ENCODE measurements at places on chromosomes 7 and 10.

DNA sequence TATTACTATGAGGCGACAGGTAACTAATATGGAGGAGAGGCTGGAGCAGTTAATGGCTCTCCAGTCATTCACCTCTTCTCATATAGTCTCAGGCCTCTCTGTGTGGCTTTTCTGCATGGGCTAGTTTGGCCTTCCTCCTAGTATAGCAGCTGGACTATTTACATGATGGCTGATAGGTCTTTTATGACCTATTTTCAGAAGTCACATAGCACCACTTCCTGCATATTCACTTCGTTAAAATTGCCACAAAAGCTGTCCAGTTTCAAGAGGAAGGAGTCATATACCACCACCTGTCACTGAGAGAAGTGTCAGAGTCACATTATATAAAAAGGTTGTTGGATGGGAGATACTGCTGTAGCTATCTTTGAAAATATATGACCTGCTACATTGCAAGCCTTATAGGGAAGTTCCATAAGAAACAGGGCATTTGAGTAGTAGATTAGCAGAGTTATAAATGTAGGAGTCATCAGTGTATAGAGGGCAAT, 8.0 kb upstream of the DMTF1 start:
- DNase-seq: no peak

- DNase-seq: no peak
Measured at GRCh38 chr7:130114374-130114773, 44.0 kb downstream of the KLHDC10 start.

DNA sequence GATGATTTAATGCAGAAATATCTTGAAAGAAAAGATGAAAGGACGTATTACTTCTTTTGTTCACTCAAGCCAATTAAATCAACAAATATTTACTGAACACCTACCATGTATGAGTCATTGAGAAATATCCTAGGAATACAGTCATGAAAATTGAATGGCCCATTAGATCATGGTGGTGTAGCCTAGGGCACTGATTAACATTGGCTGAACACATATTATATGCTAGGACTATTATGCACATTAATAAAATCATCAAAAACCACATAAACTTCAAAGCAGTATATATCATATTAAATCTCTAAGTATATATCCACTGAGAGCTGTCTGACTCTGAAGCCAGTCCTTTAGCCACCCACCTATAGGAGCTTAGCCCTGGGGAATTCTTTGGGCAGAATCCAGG, 41.8 kb downstream of the FAM204A start:
- DNase-seq: no peak

- no peak for DNase-seq
Measured at GRCh38 chr7:157497367-157497743, 160.6 kb downstream of the DNAJB6 start.

DNA sequence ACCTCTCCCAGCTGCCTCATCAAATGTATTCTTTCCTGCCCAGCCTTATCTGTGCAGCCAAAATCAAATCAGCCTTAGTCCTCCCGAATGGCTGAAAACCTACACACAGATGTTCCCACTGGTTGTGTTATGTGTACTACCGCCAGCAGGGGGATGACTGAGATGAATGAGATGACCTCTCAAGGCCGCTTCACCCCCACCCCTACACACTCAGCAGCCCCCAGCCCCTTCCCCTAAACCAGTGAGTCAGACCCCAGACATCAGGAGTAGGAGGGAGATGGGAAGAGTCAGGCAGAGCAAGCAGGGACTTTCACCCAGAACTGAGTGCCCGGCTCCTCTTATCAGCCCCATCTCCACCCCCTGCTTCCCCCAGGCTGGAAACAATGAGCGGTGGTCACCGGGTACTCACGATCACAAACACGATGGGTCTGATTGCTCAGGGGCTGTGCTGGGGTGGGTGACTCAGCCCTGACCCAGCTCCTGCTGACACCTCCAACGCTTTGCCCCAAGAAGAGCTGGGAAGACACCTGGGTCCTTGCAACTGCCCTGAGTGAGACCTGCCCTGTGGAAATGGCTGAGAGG, 6.5 kb upstream of the C10orf105 start:
- peak; percentile 63 for DNase-seq

DNA sequence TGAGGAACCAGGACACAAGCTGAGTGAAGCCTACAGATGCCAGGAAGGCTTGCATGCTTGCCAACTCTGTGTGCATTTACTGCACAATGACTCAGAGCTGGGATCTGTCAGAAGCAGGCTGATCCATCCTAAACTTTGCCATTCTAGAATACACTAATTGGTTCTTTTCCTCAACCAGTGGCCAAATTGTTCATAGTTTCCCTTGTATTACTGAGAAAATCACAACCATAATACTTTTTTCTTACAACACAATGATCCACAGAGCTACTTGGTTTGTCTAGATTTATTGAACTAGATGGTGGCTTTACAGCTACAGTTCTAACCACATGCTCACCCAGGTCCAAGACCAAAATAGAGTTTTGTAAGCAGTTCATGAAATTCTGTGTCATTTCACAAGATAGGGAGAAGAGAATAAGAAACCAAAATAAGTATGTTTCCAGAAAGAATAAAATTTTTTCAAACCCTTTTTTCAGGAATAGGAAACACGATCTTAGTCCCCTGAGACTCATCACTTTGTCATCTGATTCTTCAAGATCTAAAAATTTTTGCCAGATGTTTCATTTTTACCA, 21.0 kb upstream of the LRRC17 start:
- DNase-seq: no peak

DNA sequence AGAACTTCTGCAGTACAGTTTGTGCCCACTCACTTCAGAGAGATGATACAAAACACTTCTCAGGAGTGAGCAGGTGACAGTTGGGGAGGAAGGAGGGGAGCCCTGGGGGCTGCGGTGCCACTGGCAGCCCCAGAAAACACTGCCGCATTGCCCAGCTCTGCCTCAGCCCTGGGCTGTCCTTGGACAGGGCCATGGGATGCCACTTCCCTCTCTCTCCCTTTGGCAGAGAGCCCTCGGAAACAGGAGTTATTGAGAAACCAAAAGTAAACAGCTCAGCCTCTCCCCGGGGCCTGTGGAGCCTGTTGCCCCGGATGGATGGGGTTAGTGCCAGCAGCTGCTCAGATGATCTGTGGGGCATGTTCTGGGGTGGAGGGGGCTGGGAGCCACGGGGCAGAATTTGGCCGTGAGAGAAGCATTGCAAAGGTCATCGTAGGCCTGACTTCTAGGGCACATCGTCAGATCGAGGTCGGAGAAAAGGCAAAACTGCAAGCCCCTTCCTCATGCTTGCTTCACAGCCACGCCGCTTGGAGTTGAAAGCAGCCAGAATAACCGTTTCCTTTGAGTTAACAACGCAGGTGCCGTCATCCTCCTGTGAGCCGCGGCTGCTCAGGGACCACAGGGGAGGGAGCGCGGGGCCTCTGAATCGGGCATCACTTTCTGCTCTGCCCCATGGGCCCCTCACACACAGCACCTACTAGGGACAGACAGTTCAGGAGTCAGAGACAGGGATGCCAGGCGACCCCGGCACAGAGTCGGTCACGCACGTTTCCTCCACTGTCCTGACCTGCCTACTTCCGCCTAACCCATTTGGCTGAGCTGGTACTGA, 256.4 kb downstream of the CAMK1D start:
- peak; percentile 72 for DNase-seq

DNA sequence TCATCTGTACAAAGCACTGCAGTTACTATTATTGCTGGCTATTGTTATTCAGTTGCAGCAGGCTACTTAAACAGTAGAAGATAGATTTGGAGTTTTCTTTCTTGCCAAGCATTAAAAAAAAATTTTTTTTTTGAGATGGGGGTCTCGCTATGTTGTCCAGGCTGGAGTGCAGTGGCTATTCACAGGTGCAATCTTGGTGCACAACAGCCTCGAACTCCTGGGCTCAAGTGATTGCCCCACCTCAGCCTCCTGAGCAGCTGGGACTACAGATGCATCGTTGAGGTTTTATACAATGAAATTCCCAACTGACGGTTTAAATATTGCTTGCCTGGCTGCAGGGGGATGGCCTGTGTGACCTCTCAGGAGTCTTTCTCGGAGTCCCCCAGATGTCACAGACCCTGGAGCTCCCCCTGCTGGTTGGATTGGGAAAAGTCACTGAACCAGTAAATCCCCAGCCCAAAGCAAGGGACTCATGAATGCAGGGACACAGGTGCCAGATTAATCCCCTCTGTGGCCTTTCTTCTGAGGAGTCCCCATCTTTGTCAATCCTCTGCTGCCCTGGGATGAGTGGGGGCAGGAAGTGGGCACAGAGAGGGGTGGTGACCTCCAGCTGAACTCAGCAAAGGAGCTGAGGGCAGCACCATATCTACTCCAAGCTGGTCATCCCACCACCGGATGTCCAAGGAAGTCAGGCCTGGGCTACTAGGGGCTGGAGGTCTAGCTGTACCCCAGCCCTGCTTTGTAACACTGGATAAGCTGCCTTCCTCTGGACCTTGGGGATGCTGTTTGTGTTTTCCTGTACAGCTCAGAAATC, 149.6 kb downstream of the C10orf105 start:
- peak; percentile 84 for DNase-seq

DNA sequence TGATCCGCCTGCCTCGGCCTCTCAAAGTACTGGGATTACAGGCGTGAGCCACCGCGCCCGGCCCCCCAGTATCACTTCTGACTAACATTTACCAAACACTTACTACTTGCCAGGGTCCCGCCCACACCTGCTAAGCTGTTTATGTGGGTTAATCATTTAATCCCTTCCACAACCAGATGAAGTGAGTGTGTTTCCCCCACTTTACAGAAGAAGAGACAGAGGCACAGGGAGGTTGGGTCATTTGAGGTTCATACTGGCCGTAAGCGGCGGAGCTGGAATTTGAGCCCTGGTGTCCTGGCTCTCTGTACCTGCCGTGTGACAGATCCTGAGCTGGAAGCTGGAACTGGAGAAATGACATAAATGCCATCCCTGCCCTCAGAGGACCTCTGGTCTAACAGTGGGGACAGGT, 15.1 kb upstream of the VPS37D start:
- no peak for DNase-seq

DNA sequence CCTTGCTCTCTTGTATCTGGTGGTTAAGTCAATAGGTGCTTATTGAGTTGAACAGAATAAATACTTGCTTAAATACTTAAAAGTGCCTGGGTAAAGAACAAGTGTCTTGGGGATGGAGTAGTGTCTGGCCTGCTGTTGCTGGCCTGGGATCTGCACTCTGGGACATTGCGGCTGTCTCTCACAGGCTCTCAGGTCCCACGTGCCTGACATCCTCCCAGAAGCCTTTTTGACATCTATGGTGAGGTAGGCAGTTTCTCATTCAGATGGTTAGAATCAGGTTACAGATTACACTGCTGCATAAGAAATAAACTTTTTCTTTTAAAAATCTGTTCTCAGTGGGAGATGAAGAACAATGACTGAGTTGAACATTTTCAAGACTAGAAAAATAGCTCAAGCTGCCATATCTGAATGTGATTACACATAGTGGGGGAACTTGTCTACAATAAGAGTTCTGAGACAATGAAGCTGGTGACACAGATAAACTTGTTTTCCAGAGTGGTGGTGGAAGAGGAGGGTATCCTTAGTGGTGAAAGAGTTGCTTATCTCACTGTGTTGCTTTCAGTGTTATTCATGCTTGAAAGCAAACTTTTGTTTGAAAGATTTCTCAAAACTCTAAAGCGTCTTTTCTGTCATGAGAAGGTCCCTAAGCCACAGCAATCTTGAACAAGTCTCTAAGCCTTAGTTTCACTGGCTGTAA, 9.7 kb downstream of the SORCS3 start:
- DNase-seq: no peak

DNA sequence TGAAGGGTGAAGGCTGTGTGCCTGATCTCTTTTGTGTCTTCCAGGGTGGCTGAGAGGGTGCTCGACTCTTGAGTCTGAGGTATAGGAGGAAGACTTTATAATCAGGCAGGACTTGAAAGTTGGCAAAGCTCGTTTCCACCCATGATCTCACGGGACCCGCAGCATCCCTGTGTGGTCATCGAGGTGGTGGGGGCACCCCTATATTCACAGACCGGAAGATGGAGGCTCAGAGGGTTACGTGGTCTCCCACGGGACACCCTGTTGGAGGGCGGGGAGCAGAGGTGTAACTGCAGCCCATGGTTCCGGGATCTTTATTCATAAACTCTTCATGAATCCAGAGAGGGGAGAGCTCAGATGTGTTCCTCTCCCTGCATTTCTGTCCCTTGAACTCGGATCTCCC, 9.6 kb upstream of the SHH start:
- DNase-seq: no peak

- DNase-seq: no peak
Measured at GRCh38 chr7:139811066-139811465, 18.0 kb upstream of the TBXAS1 start.

- no peak for DNase-seq
Measured at GRCh38 chr7:8442051-8442813, 8.8 kb downstream of the NXPH1 start.

DNA sequence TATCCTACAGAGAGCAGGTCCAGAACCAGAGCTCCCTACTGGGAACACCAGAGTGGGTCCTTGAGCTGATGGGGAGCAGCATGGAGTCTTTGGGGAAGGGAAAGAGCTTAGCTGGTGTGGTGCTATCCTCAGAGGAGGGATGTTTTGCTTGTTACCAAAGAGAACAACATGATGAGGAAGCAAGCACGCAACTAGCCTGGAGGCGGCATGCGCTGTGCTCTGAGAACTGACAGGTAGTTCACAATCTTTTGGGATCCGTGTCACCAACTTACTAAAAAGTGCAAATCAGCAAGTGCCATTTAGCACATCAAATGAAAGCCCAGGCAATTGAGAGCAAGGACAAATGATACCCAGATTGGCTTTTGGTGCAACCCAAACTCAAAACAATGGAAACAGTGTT, 257.9 kb downstream of the DPP6 start:
- DNase-seq: no peak

- no peak for DNase-seq
Measured at GRCh38 chr10:43854007-43854406, 205.3 kb upstream of the ZNF32 start.

GRCh38 chr7:1140476-1141104, 19.4 kb downstream of the ZFAND2A start:
- DNase-seq: no peak

DNA sequence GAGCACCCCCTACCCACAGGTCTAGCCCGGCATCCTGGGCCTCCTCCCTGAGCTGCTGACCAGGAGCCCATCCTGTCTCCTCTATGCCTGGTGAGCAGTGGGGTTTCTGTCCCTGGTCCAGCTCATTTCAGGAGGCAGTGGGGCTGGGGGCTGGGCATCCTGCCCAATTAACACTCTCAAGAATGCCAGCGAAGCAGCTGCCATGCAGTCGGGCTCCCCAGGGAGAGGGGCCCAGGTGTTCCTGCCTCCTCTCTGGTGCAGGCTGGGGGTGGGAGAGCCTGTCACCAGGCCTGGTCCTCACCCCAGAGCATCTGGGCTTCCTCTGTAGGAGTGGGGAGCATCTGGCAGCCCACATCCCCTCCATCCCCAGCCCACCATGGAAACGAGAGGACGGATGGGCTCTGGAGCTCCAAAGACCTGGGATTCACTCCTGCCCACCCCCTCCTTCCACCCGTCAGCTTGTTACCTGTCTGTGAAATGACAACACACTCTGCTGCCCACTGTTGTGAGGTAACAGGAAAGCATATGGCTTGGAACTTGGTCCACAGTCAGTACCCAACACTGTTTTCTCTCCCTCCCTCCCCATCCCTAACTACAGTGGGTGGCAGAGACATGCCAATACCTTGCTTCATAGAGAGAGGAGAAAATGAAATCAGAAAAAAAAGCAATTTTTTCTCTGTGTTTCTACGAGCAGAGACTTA, 69.1 kb downstream of the SLIT1 start:
- no peak for DNase-seq
